Brain pericyte (primary cell): ENCODE measurements at places on chromosomes 13 and 19.

- DNase-seq, result no peak
Measured at GRCh38 chr13:67642657-67643056, 412.5 kb upstream of the PCDH9 start.

GRCh38 chr19:48190288-48190884, 19.9 kb downstream of the ZSWIM9 start:
- peak; percentile 56 for DNase-seq

DNA sequence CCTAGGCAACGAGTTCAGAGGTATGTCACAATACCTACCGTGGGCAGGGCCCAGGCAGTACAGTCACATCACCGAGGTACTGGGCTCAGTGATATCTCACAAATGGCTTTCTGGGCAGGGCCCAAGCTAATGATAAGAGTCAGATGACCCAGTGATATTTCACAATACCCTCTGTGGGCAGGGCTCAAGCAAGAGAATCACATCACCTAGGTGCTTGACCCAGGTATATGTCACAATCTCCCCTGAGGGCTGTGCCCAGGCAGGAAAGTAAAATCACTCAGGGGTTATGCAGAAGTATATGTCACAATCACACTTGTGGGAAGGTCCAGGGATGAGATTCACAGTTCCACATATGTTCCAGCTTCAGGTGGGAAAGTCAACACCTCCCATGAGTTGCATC, 45.3 kb downstream of the ZNF729 start:
- DNase-seq, result no peak

DNA sequence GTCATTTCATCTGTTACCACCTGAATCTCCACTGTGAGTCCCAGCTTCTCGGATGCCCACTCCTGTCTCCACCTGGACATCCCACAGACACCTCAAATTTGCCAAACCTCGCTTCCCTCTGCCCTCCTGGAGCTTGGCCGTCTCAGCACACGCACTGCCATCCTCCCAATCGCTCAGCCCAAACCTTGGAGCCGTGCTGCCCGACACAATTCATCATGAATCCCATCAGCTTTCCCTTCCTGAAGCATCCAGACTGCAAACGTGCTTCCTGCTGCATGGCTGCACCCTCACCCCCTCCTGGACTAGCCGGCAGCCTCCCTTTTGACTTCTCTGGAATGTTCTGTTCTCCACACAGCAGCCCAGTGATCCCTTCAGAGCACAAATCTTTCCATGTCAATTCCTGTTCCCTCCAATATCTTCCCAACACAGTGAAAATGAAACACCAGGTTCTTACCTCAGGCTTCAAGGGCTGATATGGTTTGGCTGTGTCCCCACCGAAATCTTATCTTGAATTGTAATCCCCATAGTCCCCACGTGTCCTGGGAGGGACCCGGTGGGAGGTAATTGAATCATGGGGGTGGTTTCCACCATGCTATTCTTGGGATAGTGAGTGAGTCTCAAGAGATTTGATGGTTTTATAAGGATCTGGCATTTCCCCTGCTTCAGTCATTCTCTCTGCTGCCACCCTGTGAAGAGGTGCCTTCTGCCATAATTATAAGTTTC, 1.1 kb upstream of the PROZ start:
- no peak for DNase-seq
